NCI-H1092 treated with DMSO at 0.1 percent for 48 hours (cell line): ENCODE measurements at places on chromosomes 4 and X.

- no peak for DNase-seq
Observed at GRCh38 chrX:151697522-151697921, 2.3 kb downstream of the PRRG3 start.

- no peak for DNase-seq
Observed at GRCh38 chr4:32025851-32026459, 1305.8 kb downstream of the PCDH7 start.

DNA sequence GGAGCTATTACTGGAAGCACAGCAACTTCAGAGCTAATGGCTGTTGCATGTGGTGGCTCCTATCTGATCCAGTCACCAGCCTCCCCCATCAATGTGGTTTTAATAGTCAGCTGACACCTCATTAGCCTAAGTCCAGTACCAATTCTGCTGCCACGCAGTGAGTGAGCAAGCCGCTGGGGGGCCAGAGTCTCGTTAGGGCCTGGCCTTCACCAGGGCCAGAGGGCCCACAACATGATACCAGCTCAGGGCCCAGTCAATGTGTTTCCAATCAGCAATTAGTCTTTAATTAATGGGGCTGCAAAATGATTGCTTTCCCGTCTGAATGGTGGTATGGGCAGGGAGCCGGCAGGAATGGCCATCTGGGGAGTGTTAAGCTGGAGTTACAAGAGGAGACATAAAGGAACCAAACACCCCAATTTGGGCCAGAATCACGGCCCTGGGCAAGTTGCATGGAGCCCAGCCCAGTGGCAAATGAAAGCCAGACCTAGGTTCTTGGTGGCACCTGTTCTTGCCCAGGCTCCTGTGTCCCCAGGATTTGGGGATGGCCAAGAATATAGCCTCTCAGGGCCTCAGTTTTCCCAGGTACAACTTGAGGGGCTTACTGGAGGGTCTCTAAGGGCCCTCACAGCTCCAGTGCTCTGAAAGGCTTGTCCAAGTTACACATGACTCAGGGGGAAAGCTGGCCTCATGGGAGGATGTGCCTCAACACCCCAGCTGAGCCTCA, 119.2 kb downstream of the EFNB1 start:
- DNase-seq, result no peak

- no peak for DNase-seq
Observed at GRCh38 chr4:15757054-15757453, 21.1 kb upstream of the CD38 start.

DNA sequence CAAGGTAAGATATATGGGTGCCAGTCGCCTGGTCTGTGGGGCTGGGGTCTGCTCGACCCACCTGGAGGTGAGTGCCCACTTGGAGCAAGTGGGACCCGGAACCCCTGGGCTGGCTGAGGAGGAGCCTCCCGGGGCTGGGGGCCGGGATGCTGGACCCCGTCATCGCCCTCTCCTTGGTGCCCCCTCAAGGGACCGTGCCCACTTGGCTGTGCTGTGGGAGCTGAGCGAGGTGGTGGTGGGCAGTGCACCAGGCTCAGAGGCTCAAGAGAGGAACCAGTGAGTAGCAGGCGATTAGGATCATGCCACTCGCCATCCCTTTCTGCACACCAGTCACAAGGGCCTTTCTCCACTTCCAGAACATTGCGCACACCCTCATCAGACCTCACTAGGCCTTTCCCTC, 203.8 kb upstream of the PSAPL1 start:
- no peak for DNase-seq

DNA sequence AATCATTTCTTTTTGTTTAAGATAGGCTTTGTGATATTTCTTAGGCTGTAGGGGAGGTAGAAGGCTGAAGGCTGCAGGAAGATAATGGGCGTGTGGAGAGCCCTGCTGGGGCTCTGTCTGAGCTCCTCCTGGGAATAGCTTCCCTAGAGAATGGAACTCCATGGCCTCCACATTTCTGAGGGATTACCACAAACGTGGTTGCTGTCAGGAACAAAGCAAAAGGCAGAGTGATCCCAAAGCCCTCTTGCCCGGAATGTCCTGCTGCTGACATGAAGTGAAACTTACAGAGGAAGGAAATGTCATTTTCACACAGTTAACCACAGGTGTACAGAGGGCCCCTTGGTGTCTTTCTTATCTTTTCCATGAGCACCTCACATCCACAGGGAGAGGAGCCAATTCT, 89.3 kb downstream of the DDIT4L start:
- DNase-seq, result no peak

DNA sequence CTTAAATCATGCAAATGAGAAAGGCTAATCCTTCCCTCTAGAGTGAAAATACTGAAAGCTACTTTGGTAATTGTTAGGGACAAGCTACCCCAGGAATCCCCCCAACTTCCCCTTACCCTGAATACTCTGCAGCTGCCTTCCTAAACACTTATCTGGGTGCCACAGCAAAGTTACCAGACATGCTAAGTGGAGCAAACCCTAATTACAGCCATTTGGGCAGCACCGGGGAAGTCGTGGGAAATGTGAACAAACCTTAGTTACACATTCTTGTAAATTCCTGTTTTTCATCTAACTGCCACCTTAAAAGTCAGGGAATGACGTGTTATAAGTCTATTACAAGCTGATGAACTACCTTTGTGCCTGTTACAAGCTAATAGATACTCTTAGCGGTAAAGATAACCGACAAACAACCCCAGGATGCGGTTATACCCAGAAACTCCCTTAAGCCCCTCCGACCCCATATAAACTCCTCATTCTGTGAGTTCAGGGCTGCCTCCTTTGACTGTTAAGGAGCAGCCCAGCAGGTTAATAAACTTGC, 66.0 kb upstream of the PLAC8 start:
- DNase-seq, result no peak

GRCh38 chr4:115944146-115944905, 830.9 kb upstream of the NDST4 start:
- no peak for DNase-seq
